ENCODE measurements at places on chromosomes 4 and X.

GRCh38 chr4:89000844-89001360 lies 56.1 kb downstream of the FAM13A start:
- no peak for DNase-seq

GRCh38 chr4:150009533-150009932 lies 68.7 kb upstream of the DCLK2 start:
- DNase-seq: no peak

DNA sequence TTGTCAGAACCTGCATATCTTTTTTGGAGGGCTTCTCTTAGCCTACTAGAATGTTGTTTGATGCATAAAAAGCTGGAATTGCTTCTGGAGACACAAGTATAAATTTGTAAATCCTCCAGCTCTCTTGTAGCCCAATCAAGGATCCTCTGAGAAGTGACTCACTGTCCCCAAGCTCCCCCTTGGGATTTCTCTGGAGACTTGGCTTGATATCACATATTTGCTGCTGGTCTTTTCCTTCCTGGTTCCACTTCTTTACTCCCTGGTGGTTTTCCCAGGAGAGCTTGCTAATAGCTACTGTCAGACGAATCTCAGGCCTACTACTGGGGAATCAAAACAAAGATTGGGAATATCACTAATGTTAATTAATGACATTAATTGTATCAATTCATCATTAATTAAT lies 173.1 kb downstream of the STK32B start:
- no peak for DNase-seq

DNA sequence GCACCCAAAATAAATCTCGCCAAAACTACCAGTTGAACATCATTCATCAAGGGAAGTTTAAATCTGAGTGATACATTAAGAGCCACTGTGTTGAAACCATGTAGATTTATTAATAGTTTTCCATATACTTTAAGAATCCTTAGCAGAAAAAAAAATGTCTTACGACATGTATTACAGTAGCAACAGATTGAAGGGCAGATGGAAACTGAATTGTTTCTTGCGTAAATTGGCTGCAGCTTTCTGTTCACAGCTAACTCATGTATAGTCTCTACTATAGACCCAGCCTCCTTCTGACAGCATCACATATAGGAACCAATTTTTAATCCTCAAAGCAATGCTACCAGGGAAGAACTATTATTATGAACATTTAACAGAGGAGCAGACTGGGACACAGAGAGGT lies 195.2 kb upstream of the PUDP start:
- no peak for DNase-seq

DNA sequence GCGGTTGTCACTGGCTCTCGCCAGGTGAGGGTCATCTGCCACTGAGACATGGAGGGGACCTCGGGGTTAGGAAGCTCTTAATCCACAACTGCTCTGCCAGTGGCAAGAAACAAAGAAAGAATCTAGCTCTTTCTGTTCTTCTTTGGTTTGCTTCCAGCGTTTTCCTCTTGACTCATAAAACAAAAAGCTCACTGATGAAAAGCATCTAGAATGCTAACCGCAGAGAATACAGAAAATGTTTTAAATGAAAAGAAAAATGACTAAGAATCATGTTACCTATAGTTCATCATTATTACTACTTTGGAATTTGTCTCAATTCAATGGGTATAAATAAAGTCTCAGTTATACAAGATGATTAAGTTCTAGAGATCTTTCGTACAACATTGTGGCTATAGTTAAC lies 274.8 kb upstream of the TENM3 start:
- DNase-seq: no peak

GRCh38 chrX:97882306-97882705 lies 998.6 kb downstream of the RPA4 start:
- no peak for DNase-seq

DNA sequence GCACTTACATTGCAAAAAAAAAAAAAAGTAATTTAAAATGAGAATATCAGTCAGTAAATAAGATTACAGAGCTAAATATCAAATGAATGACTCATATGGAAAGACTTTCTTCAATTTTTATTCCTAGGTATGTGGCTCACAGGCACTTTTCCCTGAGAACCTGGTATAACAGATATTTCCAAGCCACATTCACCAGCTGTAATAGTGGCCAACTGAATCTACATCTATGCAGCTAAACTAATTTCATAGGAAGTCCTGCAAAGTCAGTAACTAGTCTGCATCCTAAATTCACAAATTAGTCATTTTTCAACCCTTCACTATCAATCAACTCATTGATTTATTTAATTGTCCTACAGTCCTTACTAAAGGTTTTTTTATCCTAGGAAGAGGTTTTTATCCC lies 5.6 kb downstream of the PDE5A start:
- DNase-seq: no peak

GRCh38 chr4:1226598-1226997 lies 22.3 kb downstream of the CTBP1 start:
- DNase-seq: no peak

GRCh38 chr4:48031802-48032525 lies 15.4 kb downstream of the NIPAL1 start:
- no peak for DNase-seq

DNA sequence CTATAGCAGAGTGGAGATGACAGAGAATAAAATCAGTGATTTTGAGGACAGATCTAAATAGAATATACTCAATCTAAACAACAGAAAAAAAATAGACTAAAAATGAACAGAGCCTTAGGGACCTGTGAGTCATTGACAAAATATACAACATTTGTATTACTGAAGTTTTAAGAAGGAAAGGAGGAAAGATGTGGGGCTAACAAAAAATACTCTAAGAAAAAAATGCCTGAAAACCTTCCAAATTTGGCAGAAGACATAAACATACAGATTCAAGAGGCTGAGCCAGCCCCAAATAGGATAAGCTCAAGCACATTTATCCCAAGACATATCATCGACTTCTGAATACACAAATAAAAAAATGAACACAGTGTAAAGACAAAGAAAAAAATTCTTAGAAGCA lies 123.6 kb upstream of the INTU start:
- no peak for DNase-seq
